ENCODE measurements at places on chromosomes 6 and 20. TPM values are rescaled to one million over a fixed set of nuclear protein-coding genes. Genes with fewer than 3 reads are reported as not detected.

- H3K4me3 ChIP-seq, result no peak overlapping the region
- DNase-seq, result no peak
- H3K36me3 ChIP-seq, result peaks cover 23% of the 10 kb centered on the region
- no peaks in the 10 kb centered on the region for H3K27me3 ChIP-seq
- no peaks in the 10 kb centered on the region for H3K4me1 ChIP-seq
- H3K27ac ChIP-seq, result no peak overlapping the region
These were observed 59.7 kb downstream of the TCP11 start for GRCh38 chr6:35081426-35081851.

DNA sequence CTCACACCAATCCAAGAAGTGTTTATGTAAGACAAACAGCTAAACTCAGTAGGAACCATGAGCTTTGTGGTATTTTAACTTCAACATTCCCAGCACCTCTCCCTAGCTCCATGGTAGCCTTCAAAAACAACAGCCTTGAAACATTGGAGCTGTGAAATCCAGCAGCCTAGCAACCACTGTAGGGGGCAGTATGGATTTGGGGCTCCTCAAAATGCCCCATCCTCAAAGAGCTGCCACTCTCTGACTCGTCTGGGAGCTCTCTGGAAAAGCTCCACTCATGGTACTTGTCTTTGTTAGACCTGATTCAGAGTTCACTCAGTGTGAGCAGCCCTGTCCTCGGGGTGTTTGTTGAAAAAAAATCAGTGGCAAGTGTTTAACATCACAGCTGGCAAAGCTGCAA is 82.9 kb downstream of the KIF6 start:
- H3K36me3 ChIP-seq, result no peaks in the 10 kb centered on the region
- H3K27me3 ChIP-seq, result peaks cover 10% of the 10 kb centered on the region
- DNase-seq, result no peak
- no peaks in the 10 kb centered on the region for H3K4me1 ChIP-seq

- H3K27ac ChIP-seq, result no peak overlapping the region
- H3K4me1 ChIP-seq, result peaks cover 39% of the 10 kb centered on the region
- no peaks in the 10 kb centered on the region for H3K27me3 ChIP-seq
- no peak for DNase-seq
These were observed 3.4 kb downstream of the UBE3D start for GRCh38 chr6:83062225-83062624.

GRCh38 chr20:56793916-56794315 is 164.8 kb downstream of the TFAP2C start:
- H3K27ac ChIP-seq, result no peak overlapping the region
- H3K36me3 ChIP-seq, result no peaks in the 10 kb centered on the region
- H3K27me3 ChIP-seq, result peaks cover 6% of the 10 kb centered on the region
- no peak for DNase-seq
- H3K4me3 ChIP-seq, result no peak overlapping the region

DNA sequence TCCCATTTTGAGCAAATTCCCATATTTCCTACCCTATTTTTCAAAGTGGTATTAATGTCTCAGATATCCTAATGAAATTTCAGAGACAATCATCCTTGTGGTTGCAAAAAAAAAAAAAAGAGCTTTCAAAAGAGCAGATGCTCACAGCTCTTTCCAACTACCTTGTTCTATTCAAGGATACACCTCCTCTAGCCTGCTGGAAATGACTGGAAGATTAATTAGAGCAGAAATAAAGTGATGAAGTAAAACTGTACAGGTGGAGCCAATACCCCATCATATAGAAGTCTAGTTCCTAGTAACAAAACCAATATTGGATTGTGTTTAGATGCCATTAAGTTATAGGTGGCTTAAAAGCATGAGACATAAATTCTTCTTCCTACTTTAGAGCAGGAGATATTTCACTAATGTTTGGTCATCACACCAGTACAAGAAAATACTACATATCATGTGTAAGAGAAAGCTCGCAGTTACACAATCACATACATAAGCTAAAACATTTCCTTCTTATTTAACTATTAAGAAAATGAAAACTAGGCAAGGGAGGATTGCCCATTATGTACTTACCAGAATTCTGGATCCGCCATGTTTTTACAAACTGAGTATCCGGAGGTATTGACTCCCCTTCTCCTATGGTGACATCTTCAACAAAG is 42.4 kb downstream of the ILRUN start:
- no peak for DNase-seq
- peaks cover 58% of the 10 kb centered on the region for H3K4me1 ChIP-seq
- peak overlapping the region; percentile 33 for H3K27ac ChIP-seq
- H3K27me3 ChIP-seq, result no peaks in the 10 kb centered on the region
- H3K36me3 ChIP-seq, result peaks cover 5% of the 10 kb centered on the region
- no peak overlapping the region for H3K4me3 ChIP-seq

- H3K27me3 ChIP-seq, result peaks cover 16% of the 10 kb centered on the region
- H3K27ac ChIP-seq, result no peak within 1 kb of the TSS
- H3K36me3 ChIP-seq, result peaks cover 2% of the 10 kb centered on the region
- peak within 1 kb of the TSS; percentile 21 for H3K4me3 ChIP-seq
These were observed at the start of gene PROKR2 for GRCh38 chr20:5316188-5317158. TSS of gene PROKR2 (minus strand) at chr20:5316954. CDS start at chr20:5314369, 2,585 bp downstream.

DNA sequence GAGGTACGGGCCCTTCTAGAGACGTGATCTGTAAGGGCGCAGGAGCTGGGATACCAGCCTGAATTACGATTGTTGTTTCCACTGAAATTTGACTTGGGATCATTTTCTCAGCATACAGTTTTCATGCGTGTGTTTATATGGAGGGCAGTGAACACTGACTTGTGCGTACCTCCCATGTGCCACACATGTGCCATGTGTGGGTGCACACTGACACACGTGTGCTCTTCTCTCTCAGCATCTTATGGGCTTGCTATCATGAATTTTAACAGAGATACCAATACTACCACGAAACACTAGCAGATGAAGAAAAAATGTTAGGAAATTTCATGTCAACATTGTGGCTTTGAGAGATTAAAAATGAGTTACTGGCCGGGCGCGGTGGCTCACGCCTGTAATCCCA is 39.1 kb downstream of the L3MBTL3 start:
- no peak overlapping the region for H3K27ac ChIP-seq
- H3K4me1 ChIP-seq, result peaks cover 28% of the 10 kb centered on the region
- no peak overlapping the region for H3K4me3 ChIP-seq

DNA sequence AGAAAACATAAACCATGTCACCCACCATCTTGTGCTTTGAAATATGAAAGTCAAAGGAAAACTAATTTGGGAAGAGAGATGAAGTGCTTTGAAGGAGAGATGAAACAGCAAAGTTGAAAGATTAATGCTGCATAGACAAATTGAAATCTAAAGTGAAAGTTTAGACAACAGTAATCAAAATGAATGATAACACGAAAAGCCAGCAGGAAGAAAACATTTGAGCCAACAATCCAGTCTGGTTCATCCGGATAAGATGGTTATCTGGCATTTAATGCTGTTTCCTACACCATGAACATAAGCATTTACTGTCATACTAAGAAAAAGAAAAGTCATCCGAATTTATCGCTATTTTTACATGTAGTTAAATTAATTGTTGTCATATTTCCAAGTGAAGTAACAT is 595 bp downstream of the HAO1 start:
- no peaks in the 10 kb centered on the region for H3K4me1 ChIP-seq
- H3K27ac ChIP-seq, result no peak overlapping the region
- DNase-seq, result no peak
- peaks cover 2% of the 10 kb centered on the region for H3K27me3 ChIP-seq
- no peaks in the 10 kb centered on the region for H3K36me3 ChIP-seq

DNA sequence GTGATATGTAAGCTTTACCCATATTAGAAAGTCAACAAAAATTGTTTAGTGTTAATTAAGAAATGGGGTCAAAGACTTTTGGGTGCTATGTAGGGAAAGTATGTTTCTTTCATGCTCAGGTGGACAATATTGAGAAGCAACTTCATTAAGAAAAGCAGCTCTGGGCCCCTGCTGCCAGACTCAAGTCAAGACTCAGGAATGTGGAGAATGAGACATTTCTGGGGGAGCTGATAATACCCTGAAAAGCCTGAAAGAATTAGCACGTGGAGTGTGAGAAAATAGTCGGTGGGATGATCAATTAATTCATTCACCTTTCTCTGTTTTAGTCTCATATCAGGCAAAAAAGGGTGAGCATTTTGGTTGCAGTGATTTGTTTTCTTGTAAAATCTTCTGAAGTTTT is 175.1 kb upstream of the IMPG1 start:
- DNase-seq, result no peak
- no peak overlapping the region for H3K4me3 ChIP-seq
- no peaks in the 10 kb centered on the region for H3K36me3 ChIP-seq
- no peak overlapping the region for H3K27ac ChIP-seq
- H3K4me1 ChIP-seq, result no peaks in the 10 kb centered on the region

DNA sequence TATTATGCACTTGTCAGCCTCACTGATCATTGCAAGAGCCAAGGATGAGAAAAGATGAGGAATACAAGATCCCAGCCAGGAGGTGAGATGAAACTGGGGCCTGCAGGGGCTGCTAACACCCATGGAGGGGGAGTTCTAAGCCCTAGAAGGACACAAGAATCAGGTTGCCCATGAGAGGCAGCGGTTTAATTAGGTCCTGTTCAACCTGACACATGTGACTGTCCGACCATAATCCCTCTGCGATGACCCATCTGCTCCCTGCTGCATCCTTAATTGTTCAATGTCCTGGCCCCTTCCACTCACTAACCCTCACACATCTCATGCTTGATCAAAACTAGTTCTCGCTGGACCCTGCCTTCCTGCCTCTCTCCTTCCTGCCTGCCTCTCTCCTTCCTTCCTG is 52.2 kb upstream of the NNAT start:
- peaks cover 7% of the 10 kb centered on the region for H3K4me1 ChIP-seq
- no peak for DNase-seq
- no peak overlapping the region for H3K27ac ChIP-seq
- no peaks in the 10 kb centered on the region for H3K36me3 ChIP-seq
- no peak overlapping the region for H3K4me3 ChIP-seq
- peaks cover 10% of the 10 kb centered on the region for H3K27me3 ChIP-seq

DNA sequence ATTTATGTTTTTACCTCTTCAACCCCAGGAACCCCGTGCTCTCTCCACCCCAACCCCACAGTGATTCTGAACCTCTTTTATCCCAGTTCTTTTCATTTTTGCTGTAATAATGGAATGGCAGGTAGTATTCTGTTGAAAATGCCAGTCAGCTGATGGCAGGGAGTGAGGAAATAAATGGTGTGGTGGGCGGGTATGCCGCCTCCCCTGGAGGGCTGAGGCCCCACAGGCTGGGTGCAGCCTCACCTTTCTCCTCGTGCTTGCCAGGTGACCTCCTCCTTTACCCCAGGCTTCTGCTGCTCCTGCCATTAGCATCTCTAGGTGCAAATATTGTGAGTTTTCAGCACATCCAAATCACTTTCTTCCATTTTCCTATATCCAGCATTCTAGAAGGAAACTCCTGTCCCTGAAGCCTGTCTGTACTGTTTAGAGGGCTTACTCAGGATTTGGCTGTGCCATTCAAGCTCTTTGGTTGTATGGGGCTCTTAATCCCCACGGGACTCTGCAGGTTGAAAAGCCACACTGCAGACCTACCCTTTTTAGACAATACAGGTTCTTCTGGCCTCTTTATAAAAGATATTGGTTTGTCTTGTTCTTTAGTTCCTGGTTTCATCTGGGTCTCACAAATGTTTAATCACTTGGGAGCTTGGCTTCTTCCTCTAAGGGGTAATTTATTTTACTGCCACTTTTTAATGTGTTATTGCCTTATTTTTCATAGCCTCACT is 201.8 kb downstream of the JARID2 start:
- H3K36me3 ChIP-seq, result no peaks in the 10 kb centered on the region
- no peak for DNase-seq
- peak overlapping the region; percentile 71 for H3K27ac ChIP-seq
- no peaks in the 10 kb centered on the region for H3K27me3 ChIP-seq

BTBD3 gene
- total RNA-seq, result 1.4 TPM

BPIFB4 gene
- not detected for total RNA-seq

OR2H1 gene
- total RNA-seq, result not detected

EDEM2 gene
- total RNA-seq, result 24.2 TPM

MACROD2 gene
- total RNA-seq, result 0.60 TPM

HRH3 gene
- not detected for total RNA-seq
